Smooth muscle cell of the coronary artery (primary cell): ENCODE measurements at places on chromosomes 6 and 20. TPM values are rescaled to one million over a fixed set of nuclear protein-coding genes. Genes with fewer than 3 reads are reported as not detected.

KCNK5 gene
- not detected in 2 replicates for total RNA-seq

SLA2 gene
- not detected in 2 replicates for total RNA-seq

SLC17A2 gene
- total RNA-seq, result not detected in 2 replicates

TRIM40 gene
- total RNA-seq, result under 0.01 TPM in 1 of 2 replicates, not detected in the other

SLC13A3 gene
- 0.83 and 1.3 TPM in 2 replicates for total RNA-seq

EPHA7 gene
- total RNA-seq, result under 0.01 and 0.75 TPM in 2 replicates

MAS1 gene
- under 0.01 TPM in 1 of 2 replicates, not detected in the other for total RNA-seq

ZNF165 gene
- 0.30 and 0.47 TPM in 2 replicates for total RNA-seq

VGLL2 gene
- not detected in 2 replicates for total RNA-seq

SLC25A27 gene
- total RNA-seq, result 0.75 and 17.0 TPM in 2 replicates

TP53TG5 gene
- total RNA-seq, result 0.12 TPM in 1 of 2 replicates, not detected in the other

SCUBE3 gene
- 1.4 and 2.3 TPM in 2 replicates for total RNA-seq

PBOV1 gene
- total RNA-seq, result not detected in 2 replicates

GLP1R gene
- not detected in 2 replicates for total RNA-seq

TMEM244 gene
- total RNA-seq, result not detected in 2 replicates
